ENCODE measurements at places on chromosomes 2 and 18.

GRCh38 chr18:13548106-13548819 lies 178.1 kb downstream of the FAM210A start:
- DNase-seq: no peak

DNA sequence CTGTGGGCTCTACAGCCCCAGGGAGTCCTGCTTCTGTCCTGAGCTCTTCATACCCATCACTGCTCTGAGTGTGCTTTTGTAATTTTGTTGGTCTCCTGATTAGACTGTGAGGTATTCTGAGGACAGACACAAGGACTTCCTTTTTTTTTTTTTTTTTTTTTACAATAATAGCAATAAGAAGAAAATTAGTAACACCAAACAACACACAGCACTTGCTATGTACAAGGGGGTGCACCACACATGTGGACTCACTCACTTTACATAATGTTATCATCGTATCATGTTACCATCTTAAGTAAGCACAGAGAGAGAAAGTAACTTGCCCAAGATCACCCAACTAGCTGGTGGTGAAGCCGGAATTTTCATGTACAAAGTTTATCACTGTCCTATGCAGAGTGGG lies 34.6 kb downstream of the MBP start:
- DNase-seq: no peak

DNA sequence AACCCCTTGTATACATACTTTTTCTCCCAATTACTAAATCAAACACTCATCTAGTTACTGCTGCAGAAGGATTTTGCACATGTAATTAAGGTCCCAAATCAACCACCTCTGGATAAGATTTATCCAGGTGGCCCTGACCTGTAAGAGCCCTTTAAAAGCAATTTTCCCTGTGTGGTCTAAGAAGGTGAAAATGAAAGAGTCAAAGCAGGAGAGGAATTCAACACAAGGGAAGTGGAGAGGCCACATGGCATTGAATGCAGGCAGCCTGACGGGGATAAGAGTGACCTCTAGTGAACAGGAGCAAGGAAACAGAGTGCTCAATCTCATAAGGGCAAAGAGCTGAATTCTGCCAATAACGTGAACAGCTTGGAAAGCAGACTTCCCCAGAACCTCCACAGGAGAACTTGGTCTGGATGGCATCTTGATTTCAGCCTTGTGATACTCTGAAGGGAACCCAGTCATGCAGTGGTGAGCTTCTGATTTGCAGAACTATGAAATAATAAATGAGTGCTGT lies 27.2 kb downstream of the PPP3R1 start:
- DNase-seq: no peak

GRCh38 chr2:30481323-30481800 lies 34.3 kb downstream of the LCLAT1 start:
- DNase-seq: no peak

GRCh38 chr18:3871687-3872086 lies 421.7 kb downstream of the TGIF1 start:
- DNase-seq: no peak

GRCh38 chr2:172056293-172056692 lies 29.0 kb upstream of the DLX1 start:
- no peak for DNase-seq
